ENCODE measurements at places on chromosomes 7 and 10.

GRCh38 chr7:127650847-127651555, 993 bp upstream of the SND1 start:
- no peak for DNase-seq

DNA sequence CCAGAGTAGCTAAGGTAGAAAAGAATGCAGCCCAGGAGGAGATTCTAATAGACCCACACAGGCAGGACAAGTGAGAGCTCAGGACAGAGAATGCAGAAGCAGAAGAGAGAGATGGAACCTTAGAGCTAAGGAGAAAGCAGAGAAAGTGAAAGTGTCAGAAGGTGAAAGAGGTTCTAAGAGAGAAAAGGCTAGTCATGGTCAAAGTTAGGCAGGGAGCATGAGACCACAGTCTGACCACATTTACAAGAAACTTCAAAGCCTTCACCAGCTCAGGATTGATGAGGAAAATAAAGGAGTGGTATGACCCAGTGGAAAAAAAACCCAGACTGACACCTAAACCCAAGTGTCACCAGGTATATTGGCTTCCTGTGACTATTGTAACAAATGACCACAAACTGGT, 131.8 kb upstream of the WDR11 start:
- no peak for DNase-seq

- no peak for DNase-seq
Observed at GRCh38 chr7:100476903-100477870, 1.8 kb downstream of the TSC22D4 start.

- no peak for DNase-seq
Observed at GRCh38 chr10:79190740-79191261, 122.0 kb downstream of the ZMIZ1 start.

- no peak for DNase-seq
Observed at GRCh38 chr7:157905651-157906461, 569.1 kb downstream of the DNAJB6 start.

DNA sequence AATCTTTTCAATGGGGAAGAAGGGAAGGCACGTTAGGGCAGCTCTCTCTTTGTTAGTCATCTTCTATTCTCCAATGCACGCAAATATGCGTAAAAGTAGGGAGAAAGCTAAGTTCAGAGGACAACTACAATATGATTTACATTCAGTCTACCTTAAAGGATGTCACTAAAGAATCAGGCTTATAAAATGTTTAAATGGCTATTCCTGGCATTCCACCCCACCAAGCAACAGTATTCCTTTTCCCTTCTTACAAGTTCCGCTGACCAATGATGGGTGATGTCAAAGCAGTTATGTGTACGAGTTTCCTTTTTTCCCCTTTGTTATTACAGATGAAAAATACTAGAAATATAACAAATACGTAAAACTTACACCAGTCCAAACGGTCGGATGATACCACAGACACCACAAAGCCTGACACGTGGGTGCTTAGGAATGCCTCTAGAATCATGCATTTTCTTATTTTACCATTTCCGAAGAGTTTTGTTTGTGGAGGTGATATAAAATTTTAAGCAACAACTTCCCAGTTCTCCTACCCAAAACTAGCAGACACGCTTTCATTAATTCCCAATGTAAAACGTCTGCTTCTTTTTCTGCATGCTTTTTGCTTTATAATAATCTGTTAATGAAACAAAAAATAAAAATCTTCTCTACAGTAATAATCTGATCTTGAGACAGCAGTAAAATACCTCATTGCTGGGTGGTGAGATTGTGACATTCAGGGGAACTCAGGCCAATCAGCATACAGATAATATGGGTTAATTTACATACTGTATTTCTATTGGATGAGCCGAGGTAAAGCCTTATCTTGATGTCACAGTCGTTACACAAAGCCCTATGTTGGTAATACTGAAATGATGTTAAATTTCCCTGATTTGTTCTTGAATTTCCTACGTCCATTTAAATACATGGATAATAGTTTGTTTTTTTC, 708 bp upstream of the GPR85 start:
- no peak for DNase-seq

DNA sequence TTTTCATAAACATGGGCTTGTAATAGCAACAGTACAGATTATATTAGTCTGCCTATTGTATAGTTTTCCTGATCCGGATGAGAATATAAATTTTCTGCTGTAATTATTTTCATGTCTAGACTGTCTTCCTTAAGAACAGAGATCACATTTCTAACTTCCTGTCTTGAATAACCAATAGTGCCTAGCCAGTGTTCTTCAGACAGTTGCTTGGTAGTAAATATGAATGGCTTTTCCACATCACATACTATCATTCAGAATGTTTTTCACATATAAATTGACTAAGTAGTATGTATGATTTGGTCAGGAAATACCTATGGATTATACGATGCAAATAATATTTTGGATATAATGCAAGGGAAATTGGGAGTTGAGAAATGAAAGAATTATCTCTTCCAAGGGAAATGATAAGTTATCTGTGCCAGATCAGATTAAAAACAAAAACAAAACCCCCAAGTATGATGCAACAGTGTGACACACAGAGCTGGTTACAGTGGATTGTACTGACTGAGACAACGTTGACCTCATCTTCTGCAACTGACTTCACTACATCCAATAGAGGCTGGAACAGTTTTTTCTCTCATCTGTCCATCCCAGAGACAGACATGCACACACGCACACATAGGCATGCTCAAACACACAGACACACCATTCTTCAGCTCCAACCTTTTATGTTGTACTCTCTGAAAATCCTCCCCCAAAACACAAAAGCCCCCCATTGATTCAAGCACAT, 16.4 kb downstream of the ITGA8 start:
- DNase-seq: no peak

- no peak for DNase-seq
Observed at GRCh38 chr10:129755158-129755591, 208.9 kb downstream of the EBF3 start.

GRCh38 chr10:17031637-17032635, 97.7 kb downstream of the CUBN start:
- DNase-seq: no peak

GRCh38 chr10:91164520-91165065, 55.9 kb upstream of the PCGF5 start:
- DNase-seq: no peak

GRCh38 chr7:73828107-73828803, 2.5 kb upstream of the CLDN4 start:
- DNase-seq: no peak

- no peak for DNase-seq
Observed at GRCh38 chr10:95266674-95267095, 24.1 kb downstream of the PDLIM1 start.

DNA sequence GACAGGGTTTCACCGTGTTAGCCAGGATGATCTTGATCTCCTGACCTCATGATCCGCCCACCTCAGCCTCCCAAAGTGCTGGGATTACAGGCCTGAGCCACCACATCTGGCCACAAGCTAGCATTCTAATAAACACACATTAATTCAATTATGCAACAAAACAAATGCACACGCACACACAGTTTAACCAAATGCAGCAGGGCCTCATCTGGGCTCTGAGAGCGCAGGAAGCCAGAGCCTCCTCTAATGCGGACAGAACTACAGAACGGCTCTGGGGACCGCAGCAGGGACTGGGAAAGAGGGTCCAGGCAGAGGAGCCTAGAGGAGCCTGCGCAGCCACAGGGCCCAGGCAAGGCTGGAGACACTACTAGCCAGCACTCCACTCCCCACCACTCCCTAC, 3.8 kb downstream of the MAD1L1 start:
- DNase-seq: no peak

- no peak for DNase-seq
Observed at GRCh38 chr7:73701357-73701995, 18.0 kb downstream of the STX1A start.

GRCh38 chr10:3729397-3729976, 55.5 kb downstream of the KLF6 start:
- no peak for DNase-seq

DNA sequence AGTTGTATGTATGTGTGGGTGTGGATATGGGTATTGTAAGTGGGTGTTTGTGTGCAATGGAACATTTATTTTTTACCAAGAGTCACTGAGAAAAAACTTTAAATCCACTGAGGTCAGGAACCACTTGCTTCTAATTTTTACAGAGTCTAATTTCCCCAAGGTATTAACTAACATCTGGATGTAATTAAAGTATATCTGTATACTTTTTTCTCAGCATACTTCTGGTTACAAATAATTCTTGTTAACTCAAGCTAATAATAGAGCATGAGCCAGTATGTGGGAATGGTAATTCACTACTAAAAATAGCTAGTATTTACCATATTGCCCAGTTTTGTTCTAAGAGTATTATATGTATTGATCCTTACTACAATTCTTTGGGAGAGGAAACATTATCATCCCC, 24.6 kb upstream of the STEAP4 start:
- no peak for DNase-seq

GRCh38 chr10:112132435-112132834, 51.1 kb downstream of the GPAM start:
- no peak for DNase-seq

GRCh38 chr10:113219446-113219845, 269.4 kb downstream of the TCF7L2 start:
- DNase-seq: no peak

DNA sequence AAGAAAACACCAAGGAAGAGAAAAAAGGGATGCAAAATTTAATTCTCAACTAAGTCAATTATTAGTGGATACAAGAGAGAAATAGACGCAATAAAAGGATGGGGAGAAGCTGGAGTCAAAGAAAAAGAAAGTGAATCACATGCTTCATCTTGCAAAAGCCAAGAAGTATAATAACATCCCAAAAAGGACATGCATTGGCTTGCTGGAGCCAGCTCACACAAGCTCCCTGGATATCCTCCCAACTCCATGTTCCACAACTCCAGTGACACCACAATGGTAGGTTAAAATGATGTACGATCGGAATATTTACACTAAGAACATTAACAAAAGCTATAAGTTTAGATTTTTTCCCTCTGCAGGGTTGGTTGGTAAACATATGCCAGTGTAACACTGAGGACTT, 72.4 kb downstream of the MACC1 start:
- DNase-seq: no peak

DNA sequence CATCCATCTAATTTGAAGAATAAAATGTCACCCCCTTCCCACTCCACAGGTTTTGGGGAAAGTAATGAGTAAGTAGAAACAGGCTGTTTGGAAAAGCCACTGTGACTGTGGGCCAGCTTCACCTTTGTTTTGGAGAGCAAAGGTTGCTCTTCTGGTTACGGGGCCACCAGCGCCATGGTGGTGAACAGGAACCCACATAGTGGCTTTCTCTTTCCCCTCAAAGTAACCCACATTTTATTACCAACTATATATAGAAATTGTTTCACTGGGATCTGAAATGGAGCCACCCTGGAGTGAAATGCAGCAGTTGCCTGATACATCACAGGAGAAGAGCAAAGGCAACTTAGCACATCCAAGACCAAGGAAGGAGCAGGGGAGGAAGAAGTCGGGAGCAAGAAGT, 112.3 kb upstream of the EFCAB10 start:
- DNase-seq: no peak

DNA sequence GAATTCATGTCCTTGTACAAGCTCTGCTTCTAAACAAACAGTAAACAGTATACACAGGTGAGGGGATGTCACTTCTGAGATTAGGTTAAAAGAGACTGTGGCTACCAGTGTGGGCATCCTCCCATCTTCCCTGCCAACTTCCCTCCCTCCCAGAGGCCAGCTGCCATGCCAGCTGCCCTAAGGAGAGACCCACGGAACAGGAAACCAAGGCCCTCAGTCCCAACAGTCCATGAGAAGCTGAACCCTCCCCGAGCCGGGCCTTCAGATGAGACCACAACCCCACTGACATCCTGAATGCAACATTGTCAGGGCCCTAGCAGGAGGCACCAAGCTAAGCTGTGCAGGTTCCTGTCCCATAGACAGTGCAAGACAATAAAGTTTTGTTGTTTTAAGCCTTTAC, 106.1 kb downstream of the CTBP2 start:
- no peak for DNase-seq

DNA sequence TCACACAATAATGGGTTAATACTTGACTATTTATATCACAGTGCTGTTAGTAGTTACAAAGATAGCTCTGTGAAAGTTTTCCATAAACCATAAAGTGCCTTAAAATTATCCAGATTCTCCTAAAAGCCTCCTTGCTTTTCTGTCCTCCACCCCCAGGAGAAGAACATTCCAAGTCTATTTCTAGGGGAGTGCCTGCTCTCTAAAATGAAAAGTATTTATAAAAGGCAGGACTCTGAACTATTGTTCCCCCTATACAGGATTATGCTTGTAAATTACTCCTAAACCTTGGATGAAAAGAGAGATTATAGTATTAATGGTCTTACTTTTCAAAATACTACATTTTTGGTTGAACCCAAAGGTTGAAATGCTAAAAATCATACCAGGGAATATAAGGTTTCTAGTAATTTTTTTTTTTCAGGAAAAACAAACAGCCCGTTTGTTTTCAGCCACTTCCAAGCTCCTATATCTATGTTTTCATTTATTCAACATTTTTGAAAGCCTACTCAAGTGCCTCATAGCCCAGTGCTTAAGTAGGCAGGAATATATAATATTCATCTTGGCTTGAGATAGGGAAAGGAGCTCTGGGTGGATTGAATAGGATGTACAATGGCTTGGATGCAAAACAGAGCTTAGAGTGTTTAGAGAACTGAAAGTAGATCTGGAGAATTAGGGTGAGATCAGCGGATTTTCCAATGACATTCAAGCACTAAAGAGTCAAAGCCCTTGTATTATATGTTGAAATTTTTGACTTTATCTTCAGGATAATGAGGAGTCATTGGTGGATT, 320.7 kb downstream of the GPR37 start:
- DNase-seq: no peak

GRCh38 chr7:37982423-37982822, 62.0 kb downstream of the EPDR1 start:
- no peak for DNase-seq

- DNase-seq: no peak
Observed at GRCh38 chr7:149621776-149622175, 124.2 kb upstream of the ZNF746 start.

DNA sequence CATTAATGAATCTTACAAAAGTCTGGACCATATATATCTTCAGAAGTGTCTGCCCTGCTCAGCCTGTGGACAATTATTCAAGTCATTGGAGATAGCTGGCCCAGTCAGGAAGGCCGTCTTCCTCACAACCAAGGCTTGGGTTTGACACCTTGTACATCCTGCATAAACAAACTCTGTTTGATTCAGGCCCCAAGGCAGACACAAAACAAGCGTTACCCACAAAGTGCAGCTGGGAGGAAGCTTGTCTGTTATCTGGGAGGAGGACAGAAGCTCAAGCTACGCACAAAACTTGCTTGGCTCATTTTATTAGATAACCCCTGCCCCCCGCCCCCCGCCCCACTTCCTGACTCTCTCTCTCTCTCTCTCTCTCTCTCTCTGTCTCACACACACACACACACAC, 166.9 kb upstream of the WDR11 start:
- no peak for DNase-seq

GRCh38 chr10:30037620-30038336, 21.6 kb downstream of the JCAD start:
- no peak for DNase-seq

GRCh38 chr7:25669961-25670841, 441.9 kb upstream of the NPVF start:
- no peak for DNase-seq

DNA sequence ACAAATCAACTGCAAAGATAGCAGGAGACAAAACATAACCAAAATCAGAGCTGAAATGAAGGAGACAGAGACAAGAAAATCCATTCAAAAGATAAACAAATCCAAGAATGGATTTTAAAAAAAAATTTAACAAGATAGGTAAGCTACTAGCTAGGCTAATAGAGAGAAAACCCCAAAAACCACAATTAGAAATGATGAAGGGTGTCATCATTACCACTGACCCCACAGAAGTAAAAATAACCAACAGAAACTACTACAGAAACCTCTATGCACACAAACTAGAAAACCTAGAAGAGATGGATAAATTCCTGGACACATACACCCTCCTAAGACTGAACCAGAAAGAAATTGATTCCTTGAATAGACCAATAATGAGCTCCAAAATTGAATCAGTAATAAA, 117.6 kb downstream of the DNAJC1 start:
- no peak for DNase-seq

Data from C1 segment of cervical spinal cord (tissue), 14 donors.